ENCODE measurements at places on chromosomes 11 and 22.

GRCh38 chr11:75430714-75431532 lies 2.1 kb downstream of the KLHL35 start:
- no peak for DNase-seq

- no peak for DNase-seq
Measured at GRCh38 chr11:10752486-10752885, 1.4 kb downstream of the CTR9 start.

DNA sequence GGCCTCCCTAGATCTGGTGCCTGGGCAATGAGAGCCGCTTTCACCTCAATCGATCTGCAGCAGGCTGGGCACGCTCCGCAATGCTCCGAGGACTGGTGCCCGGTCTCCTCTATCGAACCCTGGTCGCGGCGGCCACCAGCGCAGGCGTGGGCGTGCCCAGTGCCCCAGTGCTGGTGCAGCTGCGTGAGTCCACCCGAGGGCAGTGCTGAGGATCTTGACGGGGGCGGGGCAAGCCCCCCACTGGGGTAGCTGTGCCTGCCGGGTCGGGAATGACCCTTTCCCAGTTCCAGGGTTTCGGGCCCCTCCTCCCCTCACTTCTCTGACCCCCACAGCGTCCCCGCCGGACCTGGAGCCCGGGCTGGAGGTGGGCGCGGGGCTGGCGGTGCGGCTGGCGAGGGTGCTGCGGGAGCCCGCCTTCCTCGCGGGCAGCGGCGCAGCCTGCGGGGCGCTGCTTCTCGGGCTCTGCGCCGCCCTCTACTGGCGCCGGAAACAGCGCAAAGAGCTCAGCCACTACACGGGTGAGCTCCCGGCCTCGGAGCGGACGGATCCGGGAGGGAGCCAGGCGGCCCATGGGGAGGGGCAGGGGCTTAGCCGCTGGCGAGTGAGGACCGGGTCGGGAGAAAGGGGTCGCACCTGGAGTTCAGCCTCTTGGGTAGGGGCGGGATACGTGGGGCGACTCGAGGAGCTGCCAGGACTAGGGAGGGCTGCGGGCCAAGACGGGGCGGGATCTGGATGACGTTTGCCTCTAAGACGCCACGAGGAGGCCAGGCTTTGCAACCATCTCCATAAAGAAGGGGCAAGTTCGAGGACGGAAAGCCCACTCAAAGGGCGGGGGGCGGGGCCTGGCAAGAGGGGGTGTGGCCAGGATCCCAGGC lies 10.9 kb downstream of the ROBO3 start:
- DNase-seq: peak; percentile 44

GRCh38 chr11:92269841-92270240 lies 45.2 kb downstream of the FAT3 start:
- no peak for DNase-seq

DNA sequence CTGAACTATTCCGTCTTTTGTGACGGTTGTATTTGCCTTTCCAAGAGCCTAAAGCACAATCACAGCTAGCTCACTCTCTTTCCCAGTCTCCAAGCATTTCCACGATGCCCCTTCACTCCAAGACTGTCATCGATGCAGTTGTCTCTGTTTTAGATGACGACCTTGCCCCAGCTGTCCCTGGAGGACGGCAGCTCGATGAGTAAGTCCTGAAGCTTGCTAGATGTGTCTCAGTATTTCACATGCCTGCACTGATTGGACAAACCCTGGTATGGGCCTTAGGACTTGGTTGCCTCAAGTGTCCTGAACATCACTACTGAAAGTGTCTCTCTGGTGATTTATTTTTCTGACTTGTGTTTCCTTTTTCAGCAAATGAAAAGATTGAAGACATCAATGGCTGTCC lies 129.9 kb downstream of the NAV2 start:
- DNase-seq: no peak

- no peak for DNase-seq
Measured at GRCh38 chr11:16917941-16918340, 96.3 kb downstream of the PLEKHA7 start.

- DNase-seq: no peak
Measured at GRCh38 chr11:134393638-134394037, 18.4 kb downstream of the B3GAT1 start.

Measured in effector memory CD4-positive, alpha-beta T cell (primary cell).